Stimulated activated CD8-positive, alpha-beta memory T cell treated with anti-CD3 and anti-CD28 coated beads, Interleukin-15, amount 100 ng/mL, for 4 hours (primary cell): ENCODE measurements at places on chromosomes 4 and X.

DNA sequence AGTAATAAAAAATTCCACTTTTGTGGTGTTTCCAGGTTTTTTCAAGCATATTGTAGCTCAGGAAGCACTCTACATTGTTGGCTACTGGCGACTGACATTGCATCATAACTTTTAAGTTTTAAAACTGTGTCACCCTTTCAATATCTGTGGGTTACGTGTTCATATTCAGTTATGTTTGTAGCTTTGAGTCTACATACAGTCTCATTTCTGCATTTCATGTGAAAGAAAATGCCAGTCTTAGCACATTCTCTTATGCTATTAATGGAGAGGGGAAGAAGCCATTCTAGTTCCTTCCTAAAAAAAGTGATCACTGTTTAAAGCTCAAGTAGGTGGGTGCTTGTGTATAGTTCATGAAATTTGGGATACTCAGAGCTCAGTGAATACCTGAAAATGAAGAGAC, 38.1 kb downstream of the DIAPH2 start:
- no peak for DNase-seq

DNA sequence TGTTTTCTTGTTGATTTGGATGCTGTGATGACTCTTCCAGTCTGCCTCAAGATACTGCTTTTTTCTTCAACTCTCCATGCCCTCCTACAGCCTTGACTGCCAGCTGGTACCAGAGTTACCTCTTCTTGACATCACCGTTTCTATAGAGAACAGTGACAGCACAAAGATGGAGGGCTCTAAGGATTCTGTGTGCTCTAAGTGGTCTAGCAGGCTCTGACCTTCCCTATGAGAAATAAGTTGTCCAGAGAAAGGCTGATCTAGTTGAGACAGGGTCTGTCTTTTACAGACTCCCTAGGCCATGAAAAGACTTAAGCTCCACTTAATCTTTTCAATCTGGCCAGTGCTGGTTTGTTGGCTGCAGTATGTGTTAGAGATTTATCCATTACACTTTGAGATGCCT, at the start of gene AKAP4:
Gene AKAP4 (minus strand): TSS at position 101 of the 400 bp plus-strand sequence. CDS start 118 bp downstream, outside the sequence.
- DNase-seq: no peak

GRCh38 chr4:181855307-181855706, 387.9 kb upstream of the TENM3 start:
- no peak for DNase-seq

- DNase-seq: no peak
Measured at GRCh38 chr4:139017861-139018260, 2.3 kb downstream of the NOCT start.

GRCh38 chr4:147597561-147597960, 19.6 kb upstream of the TMEM184C start:
- DNase-seq: no peak

DNA sequence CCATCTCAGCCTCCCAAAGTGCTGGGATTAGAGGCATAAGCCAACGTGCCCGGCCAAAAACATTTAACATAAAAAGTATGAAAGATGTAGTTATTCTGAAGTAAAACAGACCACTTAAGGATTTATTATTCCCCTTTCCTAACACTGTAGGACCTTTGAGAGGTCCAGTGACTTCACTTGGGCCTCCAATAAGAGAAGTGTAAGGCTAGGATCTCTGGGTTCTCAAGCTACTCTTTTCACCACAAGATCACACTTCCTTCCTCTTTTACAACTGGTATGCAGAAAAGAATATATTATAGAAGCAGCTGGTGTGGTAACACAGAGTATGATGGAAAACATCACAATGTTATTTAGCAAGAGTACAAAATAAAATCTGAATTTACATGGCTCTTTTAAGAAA, 30.2 kb upstream of the CCNG2 start:
- DNase-seq: no peak

DNA sequence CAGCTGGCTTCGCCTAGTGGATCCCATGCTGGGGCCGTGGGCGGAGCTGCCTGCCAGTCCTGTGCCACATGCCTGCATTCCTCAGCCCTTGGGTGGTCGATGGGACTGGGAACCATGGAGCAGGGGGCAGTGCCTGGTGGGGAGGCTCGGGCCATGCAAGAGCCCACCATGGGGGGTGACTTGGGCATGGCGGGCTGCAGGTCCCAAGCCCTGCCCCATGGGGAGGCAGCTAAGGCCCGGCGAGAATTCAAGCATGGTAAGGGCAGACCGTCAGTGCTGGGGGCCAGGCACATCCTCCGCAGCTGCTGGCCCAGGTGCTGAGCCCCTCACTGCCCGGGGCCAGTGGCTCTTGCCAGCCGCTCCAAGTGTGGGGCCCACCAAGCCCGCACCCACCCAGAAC, 262.6 kb downstream of the CENPC start:
- DNase-seq: no peak

- no peak for DNase-seq
Measured at GRCh38 chr4:165784672-165785071, 88.4 kb upstream of the TLL1 start.

GRCh38 chrX:110944311-110944750, 148.7 kb upstream of the CHRDL1 start:
- DNase-seq: no peak

GRCh38 chr4:169254546-169254983, 16.2 kb downstream of the SH3RF1 start:
- no peak for DNase-seq

DNA sequence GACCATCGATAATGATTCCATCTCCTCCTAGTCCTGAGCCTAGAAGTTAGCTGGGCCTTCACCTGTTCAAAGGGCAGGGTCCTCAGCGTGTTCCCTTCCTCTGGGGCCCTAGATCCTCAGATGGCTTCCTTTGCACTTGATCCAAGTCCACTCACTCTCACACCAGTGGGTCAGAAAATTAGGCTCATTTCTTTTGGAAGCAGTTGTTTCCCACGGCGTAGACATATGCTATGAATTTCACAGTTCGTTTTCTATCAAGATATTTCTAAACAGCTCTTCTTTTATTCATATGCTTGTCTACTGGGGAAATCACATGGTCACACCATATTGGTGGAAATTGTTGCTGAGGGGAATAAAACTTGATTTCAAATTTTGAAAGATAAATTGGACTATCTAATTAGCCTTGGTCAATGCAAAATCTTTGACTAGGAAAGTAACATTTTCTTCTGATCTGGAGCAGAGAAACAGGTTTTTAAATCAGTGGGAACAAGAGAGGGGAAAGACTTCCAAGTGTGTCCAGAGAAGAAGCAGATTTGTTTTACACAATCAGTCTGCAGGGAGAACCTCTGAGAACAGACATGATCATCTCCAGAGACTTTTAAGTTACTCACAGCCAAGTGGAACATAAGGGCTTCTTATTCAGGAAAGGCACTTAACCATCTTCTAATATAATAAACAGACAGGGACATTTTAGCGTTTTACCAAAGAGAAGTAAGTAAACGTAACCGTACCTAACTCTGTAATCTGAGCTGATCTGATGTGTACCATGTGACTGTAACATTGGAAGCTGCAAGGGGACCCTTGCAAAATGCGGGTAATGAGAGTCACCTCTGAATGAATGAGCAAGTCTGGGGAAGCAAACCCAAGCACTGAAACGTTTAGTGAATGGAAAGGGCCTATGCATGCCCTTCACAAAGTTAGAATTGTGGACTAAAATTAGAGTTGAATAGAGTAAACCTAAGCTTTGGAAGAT, 455.7 kb upstream of the FAT1 start:
- no peak for DNase-seq

- DNase-seq: no peak
Measured at GRCh38 chr4:65482410-65482809, 187.9 kb downstream of the EPHA5 start.

DNA sequence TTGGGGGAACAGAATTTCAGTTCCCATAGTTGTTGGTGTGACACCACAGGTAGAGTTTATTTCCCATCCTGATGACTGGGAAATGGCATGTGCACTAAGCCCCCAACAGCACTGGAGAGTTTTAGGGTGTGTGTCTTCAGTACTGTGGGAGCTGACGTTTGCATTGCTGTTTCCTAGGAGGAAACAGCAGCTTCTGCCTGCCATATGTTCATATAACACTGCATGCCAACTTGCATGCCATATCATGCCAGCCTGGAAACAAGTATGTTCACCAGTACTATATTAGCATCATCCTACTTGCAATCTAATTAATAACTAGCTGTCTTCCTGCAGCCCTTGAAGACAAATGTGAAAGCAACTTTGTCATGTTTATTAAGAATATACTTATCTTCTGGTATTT, 58.2 kb downstream of the NAA11 start:
- DNase-seq: no peak

DNA sequence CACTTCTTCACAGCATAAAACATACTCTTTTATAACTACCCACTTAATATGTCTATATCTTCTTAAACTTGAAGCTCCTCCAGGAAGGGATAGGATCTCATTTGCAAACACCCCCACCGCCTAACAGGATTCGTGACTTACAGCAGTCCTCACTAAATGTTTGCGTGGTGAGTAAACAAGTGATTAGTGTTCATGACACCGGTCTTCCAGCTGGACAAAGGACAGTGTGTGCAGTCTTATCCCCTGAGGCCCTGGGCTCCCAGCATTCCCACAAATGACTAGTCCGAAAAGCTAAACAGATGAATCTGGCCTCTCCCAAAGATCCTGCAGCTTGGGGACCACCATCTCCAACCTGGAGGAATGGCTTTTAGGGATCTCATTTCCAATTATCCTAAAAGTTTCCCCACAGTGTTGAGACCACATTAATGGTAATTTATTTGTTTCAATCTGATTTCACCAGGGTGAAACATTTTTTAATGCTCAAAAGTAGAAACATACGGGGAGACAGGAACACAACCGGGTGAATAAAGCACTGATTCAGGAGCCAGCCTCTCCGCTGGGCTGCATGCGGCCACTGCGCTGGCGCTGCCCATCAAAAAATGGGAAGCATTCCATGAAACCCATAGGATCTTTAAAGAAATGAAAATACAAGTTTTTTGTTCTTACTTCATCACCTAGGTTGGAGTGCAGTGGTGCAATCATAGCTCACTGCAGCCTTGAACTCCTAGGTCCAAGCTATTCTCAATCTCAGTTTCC, 69.2 kb downstream of the HADH start:
- DNase-seq: no peak

DNA sequence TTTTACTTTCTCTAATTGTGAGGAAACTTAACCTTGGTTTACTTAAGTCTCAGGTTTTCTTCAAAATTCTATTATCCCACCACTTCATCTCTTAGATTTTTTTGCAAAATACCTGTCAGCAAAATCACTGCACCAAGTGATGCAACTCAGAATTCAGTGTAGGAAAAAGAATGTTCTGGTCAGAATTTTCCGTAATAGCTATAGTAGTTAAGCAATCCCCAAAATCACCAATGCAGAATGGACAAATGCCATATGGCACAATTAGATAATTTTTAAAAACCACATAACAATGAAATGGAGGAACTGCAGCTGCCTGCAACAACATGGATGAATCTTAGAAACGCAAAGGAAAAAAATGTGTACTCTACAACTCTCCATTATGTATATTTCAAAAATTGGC, 373.1 kb downstream of the NAF1 start:
- DNase-seq: no peak

- no peak for DNase-seq
Measured at GRCh38 chr4:95549246-95550114, 707 bp upstream of the UNC5C start.

GRCh38 chr4:30727409-30727808, 7.2 kb downstream of the PCDH7 start:
- DNase-seq: no peak

- no peak for DNase-seq
Measured at GRCh38 chr4:84965553-84966381, 723 bp downstream of the WDFY3 start.

GRCh38 chrX:19343535-19344408, at the start of gene PDHA1:
TSS of gene PDHA1 (plus strand) at chrX:19343927. CDS start at chrX:19344038, 111 bp downstream.
- peak; percentile 78 for DNase-seq

DNA sequence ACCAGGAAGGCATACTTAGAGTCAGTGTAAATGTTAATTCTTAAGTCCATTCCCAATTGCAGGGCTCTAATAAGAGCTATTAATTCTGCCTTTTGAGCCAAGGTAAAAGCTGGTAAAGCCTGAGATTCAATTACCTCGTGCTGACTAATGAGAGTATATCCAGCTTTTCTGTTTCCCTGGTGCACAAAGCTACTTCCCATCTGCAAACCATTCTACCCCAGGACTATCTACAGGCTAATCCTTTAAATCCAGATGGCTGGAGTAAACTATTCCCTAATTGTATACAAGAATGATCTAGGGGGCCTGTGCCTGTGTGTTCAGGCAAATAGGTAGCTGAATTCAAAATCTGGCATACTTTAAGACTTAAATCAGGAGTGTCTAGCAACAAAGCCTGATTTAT, 365.0 kb downstream of the GPM6A start:
- DNase-seq: no peak
